ENCODE measurements at places on chromosomes 4 and X. TPM values are rescaled to one million over a fixed set of nuclear protein-coding genes. Genes with fewer than 3 reads are reported as not detected.

GRCh38 chr4:169583563-169583962 is 28.8 kb downstream of the NEK1 start:
- DNase-seq = no peak

- DNase-seq = no peak
These were observed 8.1 kb downstream of the CRMP1 start for GRCh38 chr4:5884796-5885195.

DNA sequence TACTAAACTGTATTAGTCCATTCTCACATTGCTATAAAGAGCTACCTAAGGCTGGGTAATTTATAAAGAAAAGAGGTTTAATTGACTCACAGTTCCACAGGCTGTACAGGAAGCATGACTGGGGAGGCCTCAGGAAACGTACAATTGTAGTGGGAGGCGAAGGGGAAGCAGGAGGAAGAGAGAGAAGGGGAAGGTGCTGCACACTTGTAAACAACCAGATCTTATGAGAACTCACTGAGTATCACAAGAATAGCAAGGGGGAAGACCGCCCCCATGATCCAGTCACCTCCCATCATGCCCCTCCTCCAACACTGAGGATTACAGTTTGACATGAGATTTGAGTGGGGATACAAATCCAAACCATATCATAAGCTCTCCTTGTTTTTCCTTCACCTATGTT is 40.9 kb downstream of the RPA4 start:
- no peak for DNase-seq

- DNase-seq = peak; percentile 36
These were observed 39.4 kb upstream of the WDFY3 start for GRCh38 chr4:85005865-85006377.

DNA sequence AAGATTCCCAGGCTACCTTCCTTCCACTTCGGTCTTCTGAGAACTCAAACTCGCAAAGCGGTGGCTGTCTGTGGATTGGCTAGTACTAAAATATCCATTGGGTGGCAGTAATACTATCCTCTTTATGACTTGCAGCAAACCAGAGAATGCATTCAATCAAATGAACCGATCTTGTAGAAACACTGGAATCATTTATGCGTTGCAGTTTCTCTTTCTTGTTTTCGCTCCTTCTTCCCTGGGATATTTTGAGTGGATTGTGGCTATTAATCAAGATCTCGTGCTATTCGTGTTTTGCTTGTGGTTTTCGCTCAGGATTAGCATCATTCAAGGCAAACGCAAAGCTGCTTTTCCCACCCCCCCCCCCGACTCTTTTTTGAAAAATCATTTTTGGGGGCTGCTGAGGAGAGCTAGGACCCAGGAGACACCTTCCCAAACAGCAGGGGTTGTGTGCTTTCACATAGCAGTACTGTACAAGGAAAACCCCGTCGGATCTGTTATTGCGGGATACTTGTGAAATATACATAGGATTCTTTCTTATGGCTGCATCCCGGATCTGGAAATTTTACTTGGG is at the start of gene IL1RAPL1:
Gene IL1RAPL1, plus strand, starts transcription at position 466 of the 571 bp plus-strand sequence.
- DNase-seq = no peak

DNA sequence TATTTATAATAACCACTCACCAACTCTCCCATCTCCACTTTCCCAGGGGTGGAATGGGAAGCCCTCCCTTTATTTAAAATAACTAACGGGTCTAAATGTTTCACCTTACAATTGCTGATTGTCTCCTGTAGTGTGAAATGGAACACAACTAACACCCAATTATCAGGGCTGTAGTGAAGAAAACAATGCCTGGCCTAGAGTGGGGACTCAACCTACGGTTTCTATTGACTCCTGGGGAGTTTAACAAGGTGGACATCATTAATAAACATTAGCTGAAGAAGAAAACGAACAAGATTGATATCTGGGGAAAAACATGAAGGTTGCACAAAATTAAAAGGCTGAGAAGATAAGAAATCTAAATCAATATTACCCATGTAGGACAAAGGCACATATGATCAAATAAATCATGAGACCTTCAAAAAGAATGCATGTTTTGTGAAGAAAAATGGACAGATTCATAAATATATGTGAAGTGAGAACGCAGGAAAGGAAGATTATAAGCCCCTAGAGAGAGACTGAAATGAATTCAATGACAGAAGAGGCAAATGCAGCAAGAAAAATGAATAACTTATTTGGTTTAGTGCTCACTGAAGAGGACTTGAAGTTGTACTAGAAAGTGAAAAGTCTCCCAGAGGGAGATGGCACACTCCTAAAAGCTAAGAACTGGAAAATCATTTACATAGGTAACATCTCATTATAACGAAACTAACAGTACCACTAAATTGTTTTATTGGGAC is 593.0 kb upstream of the AADAT start:
- DNase-seq = no peak

- no peak for DNase-seq
These were observed 128.4 kb upstream of the FAT1 start for GRCh38 chr4:186852073-186852420.

GRCh38 chr4:112765317-112765974 is 128.5 kb downstream of the LARP7 start:
- no peak for DNase-seq

DNA sequence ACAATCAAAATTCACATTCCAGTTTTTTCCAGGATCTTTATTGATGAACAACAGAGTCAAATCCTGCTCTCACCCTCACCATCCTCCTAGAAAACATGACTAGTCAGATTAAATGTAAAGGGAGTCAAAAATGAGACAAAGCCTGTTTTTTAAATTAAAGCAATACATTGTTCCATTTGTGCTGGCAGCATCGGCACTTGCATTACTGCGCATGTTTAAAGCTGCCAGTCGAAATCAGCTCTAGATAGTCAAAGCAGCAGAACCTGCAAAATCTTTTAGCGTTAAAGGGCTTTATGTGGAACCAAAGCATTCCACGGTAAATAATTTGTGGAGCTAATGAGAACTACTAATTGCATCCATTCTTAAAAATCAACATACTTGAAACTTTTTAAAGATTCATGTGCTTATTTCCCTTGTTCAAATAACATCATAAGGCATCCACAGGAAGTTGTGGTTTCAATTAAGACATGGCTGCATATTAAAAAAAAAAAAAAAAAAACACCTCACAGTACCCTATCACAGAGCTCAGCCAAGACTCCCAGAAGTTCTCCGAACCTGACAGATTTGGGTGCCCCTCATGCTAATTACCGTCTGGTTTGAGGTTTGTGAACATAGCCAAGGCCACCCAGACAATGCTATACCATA is 82.2 kb downstream of the SH3KBP1 start:
- DNase-seq = no peak

DNA sequence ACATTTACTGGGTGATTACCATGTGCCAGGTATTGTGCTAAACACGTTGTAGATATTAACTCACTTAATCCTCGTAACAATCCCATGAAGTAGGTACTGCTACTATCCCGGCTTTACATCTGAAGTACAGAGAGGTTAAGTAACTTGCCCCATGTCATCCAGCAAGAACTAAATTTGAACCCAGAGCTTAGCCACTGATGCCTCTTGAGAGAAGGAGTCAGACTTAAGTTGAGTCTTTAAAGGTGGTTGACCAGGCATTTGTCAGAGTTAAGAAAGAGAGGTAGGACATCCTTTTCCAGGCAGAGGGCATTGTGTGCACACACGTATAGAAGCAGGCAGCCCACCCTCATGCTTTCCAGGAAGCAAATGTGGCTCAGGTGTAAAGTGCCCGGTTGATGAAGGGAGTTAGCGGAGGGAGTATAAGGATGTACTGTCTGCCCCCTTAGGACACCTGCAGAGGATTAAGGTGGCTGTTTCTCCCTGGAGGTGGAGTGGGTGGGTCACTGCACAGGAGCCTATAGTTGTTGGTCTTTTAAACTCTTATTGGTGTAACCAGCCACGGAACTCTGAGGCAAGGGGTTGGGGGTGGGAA is 335 bp upstream of the CD38 start:
- DNase-seq = no peak

- peak; percentile 83 for DNase-seq
These were observed 91.4 kb downstream of the BCOR start for GRCh38 chrX:40006106-40007017.

- DNase-seq = no peak
These were observed 15.5 kb upstream of the RBBP7 start for GRCh38 chrX:16885628-16886027.

GRCh38 chrX:46912098-46912602 is at the start of gene JADE3:
Gene JADE3, plus strand, starts transcription at chrX:46912421. Its CDS starts 72,474 bp downstream, at chrX:46984895.
- DNase-seq = peak; percentile 95

- no peak for DNase-seq
These were observed 10.2 kb upstream of the CXCL13 start for GRCh38 chr4:77595364-77595973.

DNA sequence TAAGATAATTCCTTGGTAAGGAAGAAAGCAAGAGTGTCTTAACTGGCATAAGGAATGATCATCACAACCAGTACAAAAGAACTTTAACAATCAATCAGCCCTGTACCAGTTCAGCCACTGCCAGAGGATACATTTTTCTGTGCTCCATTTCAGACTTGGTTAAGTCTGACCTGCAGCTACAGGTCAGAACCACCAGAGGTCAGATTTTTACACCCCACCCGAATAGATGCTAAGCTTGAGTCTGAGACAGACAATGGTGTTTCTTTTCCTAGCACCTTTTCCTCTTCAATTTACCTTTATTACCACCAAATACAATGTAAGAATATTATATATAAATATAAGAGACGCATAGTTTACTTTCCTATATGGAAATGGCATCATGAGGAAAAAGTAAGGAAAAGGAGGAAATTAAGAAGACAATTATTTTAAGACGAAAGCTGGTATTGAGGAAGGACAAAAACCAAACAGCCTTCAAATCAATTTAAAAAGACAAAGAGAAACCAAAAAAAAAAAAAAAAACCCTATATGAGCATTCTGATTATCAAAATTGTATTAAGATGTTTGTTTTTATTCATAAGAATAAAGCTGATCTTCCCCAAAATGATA is 215.3 kb upstream of the TTC29 start:
- peak; percentile 72 for DNase-seq

DNA sequence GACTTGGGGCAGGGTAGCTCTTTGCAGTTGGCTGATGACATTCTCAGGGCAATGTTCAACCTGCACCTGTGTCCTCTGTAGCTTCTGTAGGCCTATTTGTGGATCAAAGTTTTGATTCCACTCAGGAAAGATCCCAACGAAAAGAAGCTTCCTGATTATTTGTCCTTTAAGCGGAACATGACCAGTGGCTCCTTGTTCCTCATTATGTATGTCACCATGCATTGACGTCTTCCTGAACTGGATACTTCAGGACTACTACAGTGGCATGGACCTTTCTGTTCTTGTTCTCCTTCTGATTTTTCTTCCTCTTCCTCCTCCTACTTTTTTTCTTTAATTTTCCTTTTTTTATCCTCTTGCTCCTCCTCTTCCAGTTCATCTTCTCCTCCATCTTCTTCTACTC is 62.4 kb downstream of the NBDY start:
- DNase-seq = no peak

Gene BEX1
- total RNA-seq = 4.4 TPM

Gene PPBP
- total RNA-seq = 0.36 TPM

Gene MAGED4B
- total RNA-seq = 24.6 TPM

Gene PCSK1N
- not detected for total RNA-seq

Gene MAGIX
- total RNA-seq = 1.8 TPM

Gene SMARCAD1
- total RNA-seq = 41.3 TPM

Gene SPATA4
- total RNA-seq = 0.72 TPM

Gene POLR2B
- total RNA-seq = 102 TPM

Data from osteoblast (primary cell).